ENCODE measurements at places on chromosomes 4 and X.

GRCh38 chrX:109902665-109903064, 100.2 kb upstream of the TMEM164 start:
- DNase-seq = no peak

DNA sequence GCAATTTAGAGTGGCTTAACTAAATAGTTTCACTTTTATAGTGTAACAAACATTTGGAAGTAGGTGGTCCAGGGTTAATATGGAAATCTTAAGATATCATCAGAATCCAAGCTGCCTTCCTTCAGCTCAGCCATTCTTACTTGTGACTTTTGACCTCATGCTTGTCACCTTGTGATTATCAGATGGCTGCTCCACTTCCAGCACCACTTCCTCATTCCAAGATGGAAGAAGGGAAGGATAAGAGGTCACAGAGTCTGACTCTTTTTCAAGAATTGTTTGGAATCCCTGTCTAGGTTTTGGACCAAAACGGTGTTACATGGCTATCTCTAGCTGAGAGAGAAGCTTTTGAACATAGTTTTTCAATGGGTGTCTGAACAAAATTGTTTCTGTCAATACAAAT, 39.9 kb downstream of the MTTP start:
- no peak for DNase-seq

- DNase-seq = no peak
Observed at GRCh38 chrX:136380010-136380769, 79.4 kb downstream of the ADGRG4 start.

- no peak for DNase-seq
Observed at GRCh38 chr4:88158489-88159228, at the start of gene ABCG2. Gene ABCG2 (minus strand): TSS chr4:88158639. CDS start chr4:88139995, 18,644 bp downstream.

DNA sequence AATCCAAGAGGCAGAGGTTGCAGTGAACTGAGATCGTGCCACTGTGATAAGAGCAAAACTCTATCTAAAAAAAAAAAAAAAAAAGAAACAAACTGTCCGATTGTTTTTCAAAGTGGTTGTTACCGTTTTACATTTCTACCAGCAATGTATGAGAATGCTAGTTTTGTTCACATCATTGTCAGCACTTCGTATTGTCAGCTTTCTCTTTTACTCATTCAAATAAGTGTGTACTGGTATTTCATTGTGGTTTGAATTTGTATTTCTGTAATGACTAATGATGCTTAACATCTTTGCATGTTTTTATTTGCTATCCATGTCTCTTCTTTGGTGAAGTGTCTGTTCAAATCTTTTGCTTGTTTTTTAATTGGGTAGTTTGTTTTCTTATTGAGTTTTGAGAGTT, 65.8 kb downstream of the GPR101 start:
- no peak for DNase-seq

- DNase-seq = no peak
Observed at GRCh38 chr4:8545439-8545765, 34.8 kb upstream of the GPR78 start.
